ENCODE measurements at places on chromosomes 2 and 18. TPM values are rescaled to one million over a fixed set of nuclear protein-coding genes. Genes with fewer than 3 reads are reported as not detected.

KYNU gene
- 187 TPM for total RNA-seq

UGT1A10 gene
- not detected for total RNA-seq

- no peak for DNase-seq
Measured at GRCh38 chr2:65656160-65656718, 223.8 kb upstream of the SPRED2 start.

DNA sequence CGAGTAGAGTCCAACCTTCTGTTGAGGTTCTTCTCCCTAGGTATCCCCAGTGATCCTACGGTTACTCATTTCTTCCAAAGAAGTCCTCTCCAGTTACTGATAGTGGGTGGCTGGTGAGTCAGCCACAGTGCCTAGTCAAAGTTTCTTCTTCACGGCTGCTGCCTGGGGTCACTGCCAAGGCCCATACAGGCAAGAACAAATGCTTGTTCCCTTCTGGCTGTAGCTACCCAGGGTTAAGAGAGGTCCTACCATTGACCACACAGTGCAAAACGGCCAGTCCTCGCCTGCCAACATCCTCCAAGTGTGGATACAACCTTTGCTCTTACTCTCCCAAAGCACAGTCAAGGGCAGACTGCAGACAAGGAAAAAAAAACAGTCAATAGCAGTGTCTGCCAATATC is 2.9 kb upstream of the PTPN4 start:
- DNase-seq, result peak; percentile 23

DNA sequence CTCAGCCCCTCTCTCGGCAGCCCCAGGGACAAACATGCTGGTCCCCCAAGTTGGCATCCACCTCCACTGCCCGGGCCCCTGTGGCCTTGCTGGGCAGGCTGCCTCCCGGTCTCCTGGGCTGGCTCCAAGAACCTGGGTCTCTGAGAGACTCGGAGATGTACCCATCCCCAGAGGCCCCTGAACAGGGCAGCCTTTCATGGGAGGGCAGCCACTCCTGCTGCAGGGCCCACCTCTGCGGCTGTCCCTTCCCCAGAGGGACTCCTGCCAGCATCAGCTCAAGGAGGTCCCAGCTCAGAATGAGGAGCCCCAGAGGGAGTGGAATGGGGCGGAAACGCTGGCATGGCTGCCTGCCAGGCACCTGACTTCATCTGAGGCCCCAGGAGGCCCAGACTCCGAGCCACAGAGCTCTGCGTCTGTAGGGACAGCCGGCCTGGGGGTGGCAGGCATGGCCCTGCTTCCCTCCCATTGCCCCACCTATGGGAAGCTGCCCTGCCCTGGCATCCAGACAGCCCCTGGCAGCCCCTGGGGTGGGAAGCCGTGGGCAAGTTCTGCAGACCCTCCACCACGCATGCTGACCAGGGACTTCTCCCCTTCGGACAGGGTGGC is 857 bp upstream of the CROCC2 start:
- no peak for DNase-seq

All from Caki2 (cell line).